H4 (cell line): ENCODE measurements at places on chromosomes 7 and 10. TPM values are rescaled to one million over a fixed set of nuclear protein-coding genes. Genes with fewer than 3 reads are reported as not detected.

CRYGN gene
- total RNA-seq, result not detected in 2 replicates

RAB18 gene
- 26.1 and 30.4 TPM in 2 replicates for total RNA-seq

RBM20 gene
- total RNA-seq, result 4.2 and 4.6 TPM in 2 replicates

SH2D4B gene
- not detected in 2 replicates for total RNA-seq

AKR1D1 gene
- total RNA-seq, result not detected in 2 replicates

PDK4 gene
- total RNA-seq, result 0.45 and 1.0 TPM in 2 replicates

MYO1G gene
- not detected in 2 replicates for total RNA-seq

TFEC gene
- total RNA-seq, result 0.39 and 0.62 TPM in 2 replicates

CCL26 gene
- 18.3 and 20.7 TPM in 2 replicates for total RNA-seq

IDI1 gene
- 76.1 and 96.9 TPM in 2 replicates for total RNA-seq

XRCC2 gene
- 4.4 and 6.8 TPM in 2 replicates for total RNA-seq

SEMA4G gene
- total RNA-seq, result 0.27 and 0.89 TPM in 2 replicates

TMEM178B gene
- total RNA-seq, result 0.04 TPM in 2 replicates

FXYD4 gene
- not detected in 2 replicates for total RNA-seq

RPEL1 gene
- total RNA-seq, result 0.08 TPM in 1 of 2 replicates, not detected in the other

NEUROD6 gene
- not detected in 2 replicates for total RNA-seq

RBP3 gene
- not detected in 2 replicates for total RNA-seq

CASP2 gene
- total RNA-seq, result 20.2 and 37.7 TPM in 2 replicates

TBXAS1 gene
- total RNA-seq, result 14.5 and 16.8 TPM in 2 replicates

RARRES2 gene
- not detected in 2 replicates for total RNA-seq

AGAP5 gene
- 1.7 and 24.6 TPM in 2 replicates for total RNA-seq

STEAP2 gene
- total RNA-seq, result 5.8 and 9.0 TPM in 2 replicates

SPAM1 gene
- total RNA-seq, result not detected in 2 replicates

CCDC3 gene
- total RNA-seq, result 2.1 and 2.4 TPM in 2 replicates

CTTNBP2 gene
- 2.4 and 4.8 TPM in 2 replicates for total RNA-seq

OR6V1 gene
- not detected in 2 replicates for total RNA-seq

ANKIB1 gene
- 31.9 and 39.2 TPM in 2 replicates for total RNA-seq

HPS1 gene
- total RNA-seq, result 20.4 and 22.3 TPM in 2 replicates

ADCYAP1R1 gene
- total RNA-seq, result 0.17 and 0.27 TPM in 2 replicates

URGCP gene
- 32.1 and 40.9 TPM in 2 replicates for total RNA-seq

KCNH2 gene
- 0.58 and 0.84 TPM in 2 replicates for total RNA-seq
